Stimulated activated CD4-positive, alpha-beta T cell treated with anti-CD3 and anti-CD28 coated beads, TNF-alpha, amount 100 ng/mL, for 1 hour (primary cell): ENCODE measurements at places on chromosomes 7 and 10.

GRCh38 chr7:38563741-38564140 is 67.4 kb downstream of the AMPH start:
- DNase-seq = no peak

DNA sequence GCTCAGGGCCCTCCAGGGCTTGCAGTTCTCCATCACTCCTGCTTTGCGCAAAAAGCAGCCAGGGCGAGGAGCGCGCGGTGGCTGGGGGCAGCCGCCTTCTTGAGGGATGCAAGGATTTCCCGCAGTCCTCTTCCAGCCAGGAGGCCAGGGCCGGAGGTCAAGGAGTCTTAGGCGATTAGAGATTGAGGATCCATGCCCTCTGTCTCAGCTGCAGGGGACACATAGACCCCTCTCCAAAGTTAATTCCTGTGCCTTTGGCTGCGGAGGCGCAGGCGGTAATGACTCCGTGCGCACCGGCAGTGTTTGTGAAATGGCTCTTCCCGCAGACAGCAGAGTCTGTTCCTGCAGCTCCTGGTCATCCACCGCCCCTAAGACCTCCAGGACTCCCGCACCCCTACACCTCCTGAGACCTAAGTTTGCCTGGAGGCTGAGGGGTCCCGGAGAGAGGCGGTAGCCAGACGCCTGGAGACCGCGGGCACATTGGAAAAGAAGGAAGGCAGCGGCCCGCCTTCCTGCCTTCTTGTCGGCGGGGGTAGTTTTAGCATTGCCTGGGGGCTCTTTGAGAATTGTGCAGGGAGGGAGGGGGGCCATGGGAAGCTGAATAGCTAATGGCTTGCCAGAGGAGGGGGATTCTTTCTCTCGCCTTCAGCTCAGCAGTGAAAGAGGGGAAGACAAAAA is 3.3 kb upstream of the NEUROG3 start:
- DNase-seq = no peak

DNA sequence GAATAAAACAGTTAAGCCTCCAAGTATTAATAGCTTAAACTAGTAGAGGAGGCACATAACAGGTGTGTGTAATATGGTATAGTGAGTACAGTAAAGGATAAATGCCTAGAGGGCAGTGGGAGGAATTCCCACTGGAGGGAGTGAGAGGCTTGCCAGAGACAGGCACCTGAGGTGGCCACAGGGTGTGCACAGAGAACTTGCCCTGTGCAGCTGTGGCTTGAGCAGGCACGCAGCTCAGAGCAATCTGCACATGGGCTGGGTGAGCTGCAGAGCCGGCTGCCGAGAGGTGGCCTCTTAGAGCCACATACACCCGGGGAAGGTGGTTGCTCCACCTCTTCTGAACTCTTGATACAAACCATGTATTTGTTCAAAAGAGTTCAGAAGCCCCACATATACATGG is 237.1 kb downstream of the COBL start:
- no peak for DNase-seq

- no peak for DNase-seq
These were observed 329.6 kb upstream of the NRP1 start for GRCh38 chr10:33664070-33664469.

DNA sequence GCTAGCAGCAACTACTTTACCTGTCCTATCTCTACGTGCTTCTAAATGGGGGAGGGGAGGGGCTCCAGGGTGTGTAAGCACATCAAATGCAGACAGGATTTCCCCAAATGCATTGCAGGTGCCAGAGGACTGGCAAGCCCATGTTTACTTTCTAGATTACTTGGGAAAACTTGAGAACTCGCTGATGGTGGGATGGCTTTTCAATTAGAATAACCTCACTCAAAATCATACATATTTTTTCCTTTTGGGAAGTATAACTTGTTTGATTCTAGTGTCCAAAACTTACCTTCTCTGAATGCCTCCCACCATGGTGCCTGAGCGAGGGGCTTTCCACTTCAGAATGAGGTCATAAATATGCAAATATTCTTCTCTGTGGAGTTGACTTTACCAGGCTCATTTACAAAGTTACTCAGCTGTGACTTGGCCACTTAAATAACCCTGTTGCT is 191.3 kb upstream of the RHOBTB1 start:
- DNase-seq = no peak

- DNase-seq = no peak
These were observed 573 bp upstream of the IDI1 start for GRCh38 chr10:1049425-1049958.
